ENCODE measurements at places on chromosomes 2 and 18. TPM values are rescaled to one million over a fixed set of nuclear protein-coding genes. Genes with fewer than 3 reads are reported as not detected.

The RESP18 gene
- not detected for total RNA-seq

- DNase-seq, result no peak
Observed at GRCh38 chr2:11327871-11328270, 16.6 kb downstream of the ROCK2 start.

DNA sequence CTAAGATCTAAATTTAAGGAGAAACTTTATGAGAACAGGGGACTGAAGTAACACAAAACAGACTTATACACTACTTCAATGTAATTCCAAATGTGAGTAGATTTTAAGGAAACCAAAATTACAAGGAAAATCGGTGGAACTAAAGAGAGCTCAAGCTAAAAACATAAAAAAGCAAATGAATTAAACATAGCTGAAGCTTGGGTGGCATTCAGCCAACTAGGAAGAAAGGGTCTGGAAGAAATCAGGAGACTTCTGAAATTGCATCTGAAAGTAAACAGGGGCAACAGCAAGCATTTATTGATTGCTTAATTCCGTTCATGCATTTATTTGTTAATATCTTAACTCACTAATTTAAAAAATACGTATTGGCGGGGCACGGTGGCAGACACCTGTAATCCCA lies 727.3 kb upstream of the PKDCC start:
- no peak for DNase-seq

The YPEL5 gene
- total RNA-seq, result 81.8 TPM

DNA sequence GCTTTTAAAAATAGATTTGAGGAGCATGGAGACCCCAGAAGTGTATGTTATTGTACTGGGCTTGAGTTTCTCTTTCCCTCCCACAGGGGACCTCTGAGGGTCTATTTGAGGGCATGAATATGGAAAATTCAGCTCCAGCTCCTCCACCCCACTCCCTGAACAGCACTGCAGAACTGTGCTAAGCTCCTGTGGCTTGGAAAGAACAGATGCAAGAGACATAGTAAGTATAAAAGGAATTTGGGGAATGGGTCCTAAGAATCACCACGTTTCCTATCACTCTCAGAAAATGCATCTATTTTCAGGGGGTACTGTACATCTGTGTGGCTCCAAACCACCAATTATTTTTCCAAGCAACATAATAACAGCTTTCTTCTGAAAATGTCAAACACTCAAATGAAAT lies 416.1 kb downstream of the ZNF521 start:
- DNase-seq, result no peak

The FKBP7 gene
- total RNA-seq, result 12.5 TPM

GRCh38 chr2:109226128-109226527 lies 97.1 kb downstream of the SH3RF3 start:
- no peak for DNase-seq

- no peak for DNase-seq
Observed at GRCh38 chr18:11268741-11269233, 119.4 kb upstream of the PIEZO2 start.

GRCh38 chr2:26770986-26771586 lies 7.0 kb downstream of the SLC35F6 start:
- peak; percentile 73 for DNase-seq

- DNase-seq, result no peak
Observed at GRCh38 chr2:38269421-38269820, 107.7 kb downstream of the ATL2 start.

GRCh38 chr2:241637018-241637794 lies at the start of the genes ATG4B and THAP4:
ATG4B (plus strand) TSS chr2:241637693; CDS start chr2:241637715, 22 bp downstream.
THAP4 (minus strand) TSS chr2:241637158; CDS start chr2:241637017, 141 bp downstream.
- DNase-seq, result peak; percentile 85

GRCh38 chr2:11724151-11724550 lies 22.3 kb upstream of the LPIN1 start:
- DNase-seq, result no peak

- DNase-seq, result no peak
Observed at GRCh38 chr18:58975781-58976180, 111.1 kb downstream of the ZNF532 start.

The DLX2 gene
- total RNA-seq, result 0.45 TPM

The DNAH6 gene
- total RNA-seq, result 1.1 TPM

DNA sequence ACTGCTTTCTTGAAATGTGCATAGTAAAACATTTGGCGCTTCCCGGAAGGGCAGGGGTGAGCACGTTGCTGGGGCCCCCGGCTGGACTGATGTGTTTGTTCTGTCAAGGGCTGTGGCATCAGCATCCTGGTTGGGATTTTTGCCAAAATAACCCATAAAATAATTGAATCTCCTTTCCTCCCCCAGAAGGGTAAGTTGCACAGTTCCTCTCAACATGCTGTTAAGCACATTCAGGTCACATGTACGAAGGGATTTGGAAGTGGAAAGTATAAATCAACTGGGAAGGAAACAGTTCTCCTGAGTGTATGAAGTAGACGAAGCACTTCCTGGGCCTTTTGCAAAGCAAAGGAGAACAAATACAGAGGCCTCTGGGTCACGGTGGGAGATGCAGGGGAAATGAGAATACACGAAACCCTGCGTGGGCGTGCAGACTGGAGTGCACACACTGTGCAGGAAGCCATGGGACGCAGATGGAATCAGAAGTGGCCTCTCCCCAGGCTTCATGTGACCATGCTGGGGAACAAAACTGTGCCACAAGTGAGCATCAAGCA lies 183.9 kb downstream of the LPIN1 start:
- no peak for DNase-seq

The XIRP2 gene
- total RNA-seq, result 3.1 TPM

DNA sequence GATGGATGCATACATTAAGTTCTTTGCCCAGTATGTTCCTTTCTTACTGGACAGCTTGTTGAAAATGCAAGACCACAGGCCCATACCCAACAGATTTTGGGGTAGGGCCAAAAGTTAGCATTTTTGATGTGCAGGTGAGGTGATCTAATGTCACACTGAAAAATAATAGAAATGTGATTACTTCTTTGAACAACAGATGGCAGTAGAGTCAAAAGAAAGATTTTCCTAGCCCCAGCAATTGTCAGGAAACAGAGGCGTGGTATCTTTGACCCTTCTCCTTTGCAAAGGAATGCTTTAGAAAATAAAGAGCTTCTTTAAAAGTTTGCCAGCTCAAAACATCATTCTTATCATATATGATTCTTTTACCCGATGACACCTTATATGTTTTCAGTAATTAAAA lies 343.6 kb upstream of the SYT4 start:
- no peak for DNase-seq

The TWIST2 gene
- 23.5 TPM for total RNA-seq

The MATN3 gene
- total RNA-seq, result 1.2 TPM

The TIA1 gene
- total RNA-seq, result 100 TPM

GRCh38 chr2:75237296-75237695 lies 38.0 kb upstream of the TACR1 start:
- no peak for DNase-seq

The ABCB11 gene
- total RNA-seq, result not detected

The ECEL1 gene
- 0.82 TPM for total RNA-seq

All from prostate gland (tissue), 2 donors.